ENCODE measurements at places on chromosomes 6 and 20. TPM values are rescaled to one million over a fixed set of nuclear protein-coding genes. Genes with fewer than 3 reads are reported as not detected.

The E2F1 gene
- total RNA-seq: 1.5 TPM

The COL19A1 gene
- 1.1 TPM for total RNA-seq

- DNase-seq: no peak
Observed at GRCh38 chr6:144805049-144805448, 519.9 kb downstream of the UTRN start.

DNA sequence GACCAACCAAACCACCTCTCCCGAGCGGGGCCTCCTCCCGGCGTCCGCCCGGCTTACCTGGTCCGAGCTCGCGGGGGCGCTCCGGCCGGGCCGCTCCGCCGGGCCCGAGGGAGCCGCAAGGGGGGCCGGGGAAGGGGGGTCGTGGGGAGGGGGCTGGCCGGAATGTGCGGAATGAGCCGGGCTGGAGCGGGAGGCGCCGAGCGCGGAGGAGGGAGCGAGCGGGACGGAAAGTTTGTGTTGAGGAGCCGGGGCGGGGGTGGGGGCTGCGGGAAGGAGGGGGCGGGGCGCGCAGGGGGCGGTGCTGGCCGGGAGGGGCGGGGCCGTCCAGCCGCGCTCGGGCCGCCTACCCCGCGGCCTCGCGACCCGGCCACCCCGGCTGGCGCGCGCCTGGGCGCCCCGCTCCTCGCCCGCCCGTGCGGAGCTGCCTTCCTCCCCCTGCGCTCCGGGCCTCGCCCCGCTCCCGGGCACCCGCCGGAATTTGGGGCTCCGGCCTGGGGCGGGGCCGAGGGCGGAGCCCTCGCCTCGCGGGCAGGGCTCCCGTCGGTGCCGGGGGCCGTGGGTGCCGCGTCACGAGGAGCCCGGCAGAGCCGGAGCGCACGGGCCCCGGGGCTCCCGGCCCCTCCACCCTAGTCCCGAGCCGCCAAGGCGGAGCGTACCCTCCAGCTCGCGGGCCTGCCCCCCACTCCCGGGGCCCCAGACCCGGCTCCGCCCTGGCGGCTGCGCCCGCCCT, at the start of gene TEAD3:
Gene TEAD3 (minus strand): TSS at position 239 of the 730 bp plus-strand sequence.
- peak; percentile 93 for DNase-seq

The OVOL2 gene
- total RNA-seq: 4.8 TPM

The DDO gene
- 3.6 TPM for total RNA-seq

The RHAG gene
- not detected for total RNA-seq

- no peak for DNase-seq
Observed at GRCh38 chr6:157670466-157671186, 152.4 kb upstream of the SNX9 start.

DNA sequence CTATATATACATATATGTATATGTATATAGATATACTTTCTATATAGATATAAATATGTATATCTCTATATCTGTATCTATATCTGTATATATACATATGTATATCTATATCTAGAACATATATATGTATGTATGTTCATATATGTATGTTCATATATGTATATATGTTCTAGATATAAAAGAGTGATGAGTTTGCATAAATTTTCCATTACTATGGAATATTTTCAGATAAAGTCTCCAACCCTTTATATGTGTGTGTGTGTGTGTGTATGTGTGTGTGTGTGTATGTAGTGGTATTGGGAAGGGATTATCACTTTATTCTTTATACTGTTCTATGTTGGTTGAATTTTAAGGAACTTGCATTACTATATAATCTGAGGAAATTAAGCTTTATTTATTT, 33.3 kb downstream of the SYNE1 start:
- DNase-seq: no peak

DNA sequence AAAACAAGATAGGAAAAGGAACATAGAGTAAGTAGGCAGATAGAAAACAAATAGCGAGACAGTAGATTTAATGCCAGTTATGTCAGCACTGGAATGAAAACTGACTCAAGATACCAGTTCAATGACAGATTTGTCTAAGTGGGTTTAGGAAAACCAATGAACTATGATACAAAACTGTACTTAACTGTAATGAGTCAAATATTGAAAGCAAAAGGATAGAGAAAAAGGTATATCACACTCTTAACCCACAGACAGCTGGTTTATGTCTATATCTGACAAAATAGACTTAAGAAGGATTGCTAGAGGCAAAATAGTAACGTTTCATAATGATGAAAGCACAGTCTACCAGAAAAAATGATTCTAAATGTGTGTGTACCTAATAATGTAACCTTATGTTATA, 38.2 kb downstream of the ATRN start:
- DNase-seq: no peak

- no peak for DNase-seq
Observed at GRCh38 chr6:69988458-69989126, 122.2 kb downstream of the COL19A1 start.

The RAET1L gene
- 3.3 TPM for total RNA-seq

- DNase-seq: no peak
Observed at GRCh38 chr20:25052255-25053194, 5.4 kb downstream of the ACSS1 start.

DNA sequence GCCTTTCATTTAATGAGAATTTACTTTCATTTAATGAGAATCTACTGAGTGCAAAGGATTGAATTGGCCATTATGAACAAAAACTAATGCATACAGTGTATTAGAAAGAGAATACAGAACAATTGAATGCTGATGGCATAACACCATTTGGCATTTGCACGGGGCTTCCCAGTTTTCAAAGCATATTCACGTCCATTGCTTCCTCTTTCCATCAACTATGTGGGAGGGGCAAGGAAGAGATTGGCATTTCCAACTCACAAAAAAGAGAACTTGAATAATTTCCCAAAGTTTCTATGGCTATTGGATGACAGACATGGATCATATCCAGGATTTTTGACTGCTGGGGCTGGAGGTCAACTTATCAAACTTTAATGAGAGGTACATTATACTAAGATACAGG, 23.2 kb upstream of the ARG1 start:
- no peak for DNase-seq

GRCh38 chr6:126419901-126420300, 80.0 kb downstream of the CENPW start:
- DNase-seq: no peak

GRCh38 chr6:85130743-85131142, 319.1 kb upstream of the NT5E start:
- DNase-seq: no peak

DNA sequence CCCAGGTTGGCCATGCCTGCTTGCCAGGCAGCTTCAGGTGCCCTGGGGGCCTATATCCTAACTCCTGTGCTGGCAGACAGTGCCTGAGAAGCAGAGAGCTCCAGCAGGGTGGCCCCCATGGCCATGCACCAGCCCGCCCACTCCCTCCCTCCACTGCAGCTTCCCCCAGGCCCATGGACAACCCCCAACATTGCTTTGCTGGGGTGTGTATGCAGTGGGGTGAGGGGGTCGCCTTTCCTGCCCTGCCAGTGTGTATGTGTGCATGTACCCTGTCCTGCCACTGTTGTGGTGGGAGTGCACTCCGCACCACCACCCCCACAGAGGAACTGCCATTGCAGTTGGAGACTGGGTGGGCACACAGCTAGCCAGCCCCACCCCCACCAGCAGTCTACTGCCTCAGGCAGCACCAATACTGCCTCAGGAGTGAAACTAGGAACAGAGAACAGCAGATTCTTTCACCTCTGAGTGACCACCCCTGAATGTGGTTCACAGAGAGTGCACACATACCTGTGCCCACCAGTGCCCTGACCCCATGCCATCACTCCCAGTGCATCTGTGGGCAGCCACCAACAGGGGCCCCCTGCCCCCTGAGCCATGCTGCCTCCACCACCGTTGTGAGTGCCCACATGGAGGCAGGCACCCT, 151.1 kb downstream of the LRRC1 start:
- no peak for DNase-seq

The SLC17A2 gene
- total RNA-seq: 0.76 TPM

GRCh38 chr20:37670351-37670791, 23.5 kb upstream of the CTNNBL1 start:
- peak; percentile 35 for DNase-seq

The COL11A2 gene
- total RNA-seq: 0.85 TPM

DNA sequence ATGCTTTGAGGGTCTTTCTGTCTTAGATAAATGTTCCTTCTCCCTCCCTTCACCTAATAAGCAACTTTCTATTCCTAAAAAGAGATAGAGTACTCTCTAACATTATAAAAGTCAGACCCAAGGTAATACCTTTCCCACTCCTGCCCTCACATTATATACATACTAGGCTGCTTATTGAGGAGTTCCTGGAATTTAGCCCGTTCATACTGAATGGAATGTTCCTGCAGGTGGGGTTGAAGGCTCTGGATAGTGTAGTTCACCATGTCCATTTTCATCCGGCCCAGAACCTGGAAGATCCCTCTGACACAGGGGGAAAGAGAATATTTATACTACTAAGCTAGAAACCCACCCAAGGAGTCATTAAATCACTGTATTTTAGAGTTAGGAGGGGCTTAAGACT, 20.4 kb downstream of the TCP11 start:
- no peak for DNase-seq

DNA sequence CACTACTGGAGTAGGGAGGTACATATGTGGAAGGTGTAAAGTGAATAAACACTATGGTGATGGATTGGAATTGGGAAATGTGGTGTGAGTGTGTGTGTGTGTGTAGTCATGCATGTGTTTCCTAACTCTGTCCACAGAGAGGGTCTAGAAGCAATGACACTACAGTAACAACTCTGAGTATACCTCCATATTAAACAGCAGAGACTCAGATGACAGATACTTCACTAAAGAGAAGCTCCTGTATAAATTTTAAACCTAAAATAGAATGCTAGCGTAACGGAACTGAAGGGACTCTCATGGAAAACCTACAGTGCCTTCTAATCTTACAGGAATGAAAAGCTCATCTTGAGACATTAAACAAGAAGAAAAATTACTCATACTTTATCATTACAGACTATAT, 150.5 kb downstream of the SLC16A10 start:
- DNase-seq: no peak

- DNase-seq: peak; percentile 87
Observed at GRCh38 chr20:14142171-14142570, 146.9 kb downstream of the MACROD2 start.

The ELOVL2 gene
- 0.79 TPM for total RNA-seq

The TFAP2C gene
- total RNA-seq: 1.4 TPM

DNA sequence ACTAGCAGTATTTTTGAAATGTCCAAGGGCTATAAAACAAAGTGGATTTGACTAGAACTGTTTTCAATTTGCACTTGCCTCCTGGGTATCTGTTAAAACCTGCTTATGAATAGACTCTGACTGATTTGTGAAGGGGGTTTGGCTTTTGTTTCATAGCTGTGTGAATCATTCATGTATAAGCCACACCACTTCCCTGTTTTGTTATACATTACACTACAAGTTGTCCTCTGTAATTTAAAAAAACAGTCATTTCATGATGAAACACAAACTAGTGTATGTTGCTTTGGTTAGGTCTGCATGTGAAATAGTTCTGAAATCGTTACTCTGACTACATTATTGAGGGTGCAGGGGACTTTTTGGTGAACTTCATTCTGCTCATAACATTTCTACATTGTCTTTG, 121.7 kb downstream of the NKAIN2 start:
- DNase-seq: peak; percentile 9

The C6orf132 gene
- total RNA-seq: 42.7 TPM

DNA sequence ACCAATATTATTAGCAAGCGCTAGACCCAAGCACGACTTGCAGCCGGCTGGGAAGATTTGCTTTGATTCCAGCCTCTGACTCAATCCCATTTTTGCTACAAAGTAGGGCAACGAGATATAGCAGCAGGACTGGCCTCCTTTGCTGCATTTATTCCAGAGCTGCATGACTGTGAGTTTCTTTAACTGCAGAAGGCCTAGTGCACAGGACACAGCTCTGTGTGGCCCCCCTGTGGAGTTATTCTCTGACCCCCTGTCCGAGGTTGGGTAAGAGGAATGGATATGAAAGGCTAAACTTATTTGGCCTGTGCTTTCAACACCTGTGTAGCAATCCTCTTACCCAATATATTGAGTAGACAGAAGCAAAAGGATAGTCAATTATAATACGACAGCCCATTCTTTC, 133.3 kb upstream of the SPTLC3 start:
- no peak for DNase-seq

- DNase-seq: no peak
Observed at GRCh38 chr6:79146421-79146820, 68.4 kb upstream of the PHIP start.

DNA sequence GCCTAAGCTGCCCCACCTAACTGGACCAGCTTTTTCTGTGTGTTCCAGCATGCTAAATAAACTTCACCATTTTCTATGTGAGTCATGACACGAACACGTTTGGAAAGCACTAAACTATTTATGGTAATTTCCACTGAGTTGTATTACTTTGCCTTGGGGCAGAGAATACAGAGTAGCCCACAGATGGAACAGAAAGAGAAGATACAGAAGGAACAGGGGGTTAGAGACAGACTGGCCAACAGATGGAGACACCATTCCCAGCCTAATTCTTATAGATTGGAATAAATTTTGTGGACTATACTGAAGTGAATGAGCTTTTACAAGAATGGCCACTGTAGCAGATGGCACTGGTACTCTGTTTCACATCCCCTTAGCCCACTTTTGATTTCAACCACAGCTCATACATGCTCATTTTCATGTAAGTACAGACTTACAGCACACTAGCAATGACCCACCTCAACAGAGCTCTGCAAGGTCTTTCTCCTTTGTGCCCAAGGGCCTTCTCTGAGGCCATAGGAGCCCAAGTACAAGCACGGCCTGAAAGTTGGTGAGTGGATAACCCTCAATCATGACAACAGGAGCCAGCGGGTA, 13.1 kb upstream of the NT5DC1 start:
- DNase-seq: no peak

- DNase-seq: no peak
Observed at GRCh38 chr6:39543095-39543494, 182.1 kb downstream of the KIF6 start.

DNA sequence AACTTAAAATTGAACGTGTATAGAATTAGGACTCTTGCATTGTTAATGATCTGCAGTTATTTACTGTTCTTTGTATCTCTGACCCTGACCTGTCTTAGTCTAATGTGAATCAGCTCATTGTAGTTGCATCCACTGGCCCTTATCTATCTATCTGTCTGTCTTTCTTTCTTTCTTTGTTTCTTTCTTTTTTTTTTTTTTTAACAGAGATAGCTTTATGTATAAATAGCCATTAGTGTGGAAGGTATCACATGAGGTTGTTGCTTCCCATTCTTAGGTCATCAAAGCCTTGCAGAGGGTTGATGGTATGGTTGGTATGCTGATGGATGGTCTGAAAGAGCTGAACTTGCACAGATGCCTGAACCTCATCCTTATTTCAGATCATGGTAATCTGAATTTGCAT, 59.9 kb downstream of the ENPP1 start:
- DNase-seq: no peak

GRCh38 chr6:89084954-89085353, 4.4 kb downstream of the PNRC1 start:
- no peak for DNase-seq

DNA sequence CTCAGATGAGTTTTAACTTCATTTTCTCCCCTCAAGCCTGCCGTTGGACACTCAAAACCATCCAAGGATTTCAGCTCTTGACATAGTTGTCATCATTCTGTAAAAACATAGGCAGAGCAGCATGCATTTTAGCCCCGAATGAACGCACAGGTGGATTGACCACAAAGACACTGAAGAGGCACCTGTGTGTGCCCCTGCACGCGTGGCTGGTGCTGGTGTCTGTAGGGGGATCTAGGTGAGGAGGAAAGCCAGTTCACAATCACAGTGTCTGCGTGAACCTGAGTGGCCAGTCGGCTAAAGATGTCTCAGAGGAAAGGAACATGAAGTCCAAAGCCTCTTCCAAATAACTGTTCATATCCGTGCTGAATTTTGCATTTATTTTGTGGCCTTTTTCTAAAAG, 309.2 kb downstream of the QKI start:
- peak; percentile 7 for DNase-seq

GRCh38 chr20:62011403-62011790, 54.3 kb downstream of the TAF4 start:
- DNase-seq: no peak

The FBXO30 gene
- total RNA-seq: 8.2 TPM
